ENCODE measurements at places on chromosomes 7 and 10. TPM values are rescaled to one million over a fixed set of nuclear protein-coding genes. Genes with fewer than 3 reads are reported as not detected.

SPAG6 gene
- not detected for total RNA-seq

DNA sequence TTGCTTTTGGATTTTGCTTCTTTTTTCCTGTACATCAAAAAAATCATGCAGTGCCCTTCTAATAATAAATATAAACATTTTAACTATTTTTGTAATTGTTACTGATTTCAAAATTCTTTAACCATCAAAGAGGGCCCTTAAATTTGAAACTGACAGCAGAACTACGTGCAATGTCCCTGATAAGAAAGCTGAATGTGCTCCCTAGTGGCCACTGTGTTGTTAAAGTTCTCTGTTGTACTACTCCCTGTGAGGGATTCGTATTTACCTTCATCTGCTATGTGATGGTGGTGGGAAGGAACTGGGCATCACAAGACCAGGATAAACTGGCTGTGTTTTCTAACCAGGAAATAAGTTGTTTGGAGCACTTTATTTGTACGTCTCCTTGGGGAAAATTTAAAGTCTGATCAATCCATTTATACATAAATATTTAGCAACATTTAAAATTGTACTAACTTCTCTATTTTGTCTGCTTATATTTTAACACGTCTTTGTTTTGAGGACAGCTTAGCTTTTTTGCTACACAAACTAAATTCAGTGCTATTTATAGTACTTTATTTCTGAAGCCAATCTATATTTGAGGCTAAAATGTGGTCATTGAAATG lies 322.4 kb downstream of the HGF start:
- no peak overlapping the region for H3K27ac ChIP-seq
- DNase-seq: peak; percentile 77
- no peaks in the 10 kb centered on the region for H3K27me3 ChIP-seq

- H3K27me3 ChIP-seq: no peaks in the 10 kb centered on the region
- no peak overlapping the region for H3K27ac ChIP-seq
- no peak overlapping the region for H3K4me3 ChIP-seq
Observed at GRCh38 chr7:78370936-78371335, 572.4 kb downstream of the PHTF2 start.

GRCh38 chr7:157086508-157087187 lies 52.1 kb upstream of the UBE3C start:
- H3K27ac ChIP-seq: no peak overlapping the region
- H3K4me1 ChIP-seq: no peaks in the 10 kb centered on the region

WNT16 gene
- total RNA-seq: 0.37 TPM

GRCh38 chr7:123522066-123522465 lies 12.3 kb downstream of the IQUB start:
- H3K4me3 ChIP-seq: no peak overlapping the region
- H3K27me3 ChIP-seq: no peaks in the 10 kb centered on the region
- no peak for DNase-seq
- no peaks in the 10 kb centered on the region for H3K4me1 ChIP-seq
- no peak overlapping the region for H3K27ac ChIP-seq

DNA sequence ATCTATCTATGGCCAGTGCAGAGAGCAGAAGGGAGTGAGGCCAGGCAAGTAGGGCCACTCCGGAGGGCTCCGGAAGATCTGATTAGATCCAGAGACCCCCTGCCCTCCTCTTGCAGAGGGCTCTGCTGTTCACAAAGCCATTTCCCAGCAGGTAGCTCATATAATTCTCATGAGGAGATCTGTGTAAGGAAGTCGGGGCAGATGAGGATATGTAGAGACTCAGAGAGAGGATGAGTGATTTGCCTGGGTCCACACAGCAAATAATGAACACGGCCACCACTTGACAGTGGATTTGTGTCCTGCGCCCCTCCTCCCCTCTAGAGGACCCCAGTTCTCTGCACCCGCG lies 2.6 kb downstream of the MUC12 start:
- no peak for DNase-seq
- no peak overlapping the region for H3K27ac ChIP-seq
- H3K27me3 ChIP-seq: peaks cover 21% of the 10 kb centered on the region
- H3K36me3 ChIP-seq: no peaks in the 10 kb centered on the region
- peaks cover 2% of the 10 kb centered on the region for H3K4me1 ChIP-seq

PNLIPRP2 gene
- not detected for total RNA-seq

CDC14C gene
- not detected for total RNA-seq

MYL10 gene
- not detected for total RNA-seq

MEIG1 gene
- not detected for total RNA-seq

DNA sequence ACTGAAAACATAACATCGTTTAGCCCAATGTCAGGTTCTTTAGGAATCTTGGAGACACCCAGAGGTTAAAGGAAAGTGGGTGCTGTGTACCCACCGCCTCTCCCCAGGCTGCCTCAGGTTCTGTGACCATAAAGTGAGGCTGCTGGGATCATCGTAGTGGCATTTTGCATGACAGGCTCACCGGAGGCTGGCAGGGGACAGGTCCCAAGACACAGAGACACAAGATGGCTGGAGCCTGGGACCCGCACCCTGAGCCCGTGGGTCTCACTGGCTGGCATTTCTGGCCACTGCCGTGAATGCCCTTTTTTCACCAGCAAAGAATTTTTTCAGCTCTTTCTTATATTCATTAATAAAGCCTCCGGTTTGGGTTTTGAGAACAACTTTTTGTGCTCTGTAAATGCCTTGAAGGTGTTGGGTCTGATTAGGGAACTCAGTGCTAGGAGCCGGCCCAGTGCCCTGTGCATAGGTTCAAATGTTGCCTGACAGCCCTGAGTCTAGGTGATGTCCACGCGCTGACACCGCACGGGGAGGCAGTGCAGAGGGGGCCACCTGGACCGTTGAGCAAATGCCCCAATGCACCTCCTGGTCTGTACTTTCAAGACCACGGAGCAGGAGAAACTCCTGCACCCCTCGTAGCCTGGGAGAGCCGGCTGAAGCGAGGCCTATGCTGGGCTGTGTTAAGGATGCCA lies 130.0 kb downstream of the PAXIP1 start:
- no peak overlapping the region for H3K27ac ChIP-seq
- no peak overlapping the region for H3K4me3 ChIP-seq
- DNase-seq: no peak
- H3K36me3 ChIP-seq: no peaks in the 10 kb centered on the region

CLCN1 gene
- total RNA-seq: not detected

CRPPA gene
- total RNA-seq: 0.89 TPM

DNA sequence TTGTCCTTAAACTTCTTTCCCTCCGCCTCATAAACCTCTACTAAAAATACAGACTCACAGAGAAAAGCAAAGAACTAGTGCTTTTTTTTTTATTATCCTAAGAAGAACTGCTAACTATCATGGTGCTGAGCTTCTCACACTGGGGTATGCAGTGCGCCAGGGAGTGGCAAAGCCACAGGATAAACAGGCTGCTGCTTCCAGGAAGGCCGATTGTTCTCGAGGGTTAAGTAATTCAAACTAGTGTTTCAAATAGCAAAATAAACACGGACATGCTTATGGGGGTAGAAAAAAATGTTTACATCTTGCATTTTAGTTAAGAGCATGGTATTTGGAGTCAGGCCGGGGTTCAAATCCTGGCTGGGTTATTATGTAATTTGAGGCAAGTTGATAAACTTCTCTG lies 157.0 kb downstream of the TAX1BP1 start:
- peaks cover 59% of the 10 kb centered on the region for H3K4me1 ChIP-seq
- H3K27ac ChIP-seq: peak overlapping the region; percentile 50
- DNase-seq: peak; percentile 49

- no peak for DNase-seq
- H3K36me3 ChIP-seq: no peaks in the 10 kb centered on the region
- peaks cover 25% of the 10 kb centered on the region for H3K4me1 ChIP-seq
- H3K4me3 ChIP-seq: peak overlapping the region; percentile 45
- H3K27me3 ChIP-seq: peaks cover 5% of the 10 kb centered on the region
Observed at GRCh38 chr10:70673043-70673928, 980 bp downstream of the ADAMTS14 start.

DNA sequence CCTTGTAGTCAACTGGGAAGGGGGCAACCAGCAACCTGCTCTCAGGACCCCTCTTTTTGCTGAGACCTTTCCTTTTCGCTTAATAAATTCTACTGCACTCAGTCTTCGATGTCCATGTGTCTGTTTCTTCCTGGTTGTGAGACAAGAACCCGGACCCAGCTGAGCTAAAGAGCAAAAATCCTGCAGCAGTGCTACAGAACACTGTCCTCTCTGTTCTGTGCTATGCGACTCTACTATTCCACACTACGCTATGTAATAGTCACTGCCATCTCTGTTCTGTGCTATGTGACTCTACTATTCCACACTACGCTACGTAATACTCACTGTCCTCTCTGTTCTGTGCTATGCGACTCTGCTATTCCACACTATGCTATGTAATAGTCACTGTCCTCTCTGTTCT lies 34.3 kb downstream of the DIP2C start:
- H3K27me3 ChIP-seq: no peaks in the 10 kb centered on the region
- peak overlapping the region; percentile 92 for H3K27ac ChIP-seq
- no peak for DNase-seq
- peaks cover 64% of the 10 kb centered on the region for H3K4me1 ChIP-seq
- H3K36me3 ChIP-seq: peaks cover 4% of the 10 kb centered on the region

FOXI2 gene
- total RNA-seq: not detected

MPP7 gene
- 11.2 TPM for total RNA-seq

DNA sequence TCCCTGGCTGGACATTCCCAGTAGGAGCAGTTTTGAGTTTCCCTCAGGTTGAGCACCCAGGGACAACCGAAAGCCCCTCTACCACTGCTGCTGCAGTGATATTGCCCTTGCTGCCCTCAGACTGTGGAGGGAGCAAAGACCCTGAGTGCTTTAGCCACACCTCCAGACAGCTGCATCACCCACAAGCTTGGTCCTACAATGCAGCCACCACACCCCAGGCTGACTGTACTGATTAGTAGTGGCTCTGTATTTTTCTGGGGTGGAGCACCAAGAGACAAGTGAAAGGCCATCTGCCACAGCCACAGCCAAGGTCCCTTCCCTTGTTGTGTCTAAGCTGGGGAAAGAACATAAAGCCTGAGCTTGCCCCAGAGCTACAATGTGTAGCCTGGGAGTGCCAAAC lies 789.9 kb downstream of the PCDH15 start:
- no peaks in the 10 kb centered on the region for H3K36me3 ChIP-seq
- H3K27me3 ChIP-seq: no peaks in the 10 kb centered on the region
- no peaks in the 10 kb centered on the region for H3K4me1 ChIP-seq
- no peak overlapping the region for H3K4me3 ChIP-seq

GRCh38 chr7:38453168-38453567 lies 178.0 kb downstream of the AMPH start:
- no peaks in the 10 kb centered on the region for H3K27me3 ChIP-seq
- no peaks in the 10 kb centered on the region for H3K4me1 ChIP-seq
- no peak overlapping the region for H3K27ac ChIP-seq
- DNase-seq: peak; percentile 41

INMT gene
- total RNA-seq: 27.2 TPM

DNA sequence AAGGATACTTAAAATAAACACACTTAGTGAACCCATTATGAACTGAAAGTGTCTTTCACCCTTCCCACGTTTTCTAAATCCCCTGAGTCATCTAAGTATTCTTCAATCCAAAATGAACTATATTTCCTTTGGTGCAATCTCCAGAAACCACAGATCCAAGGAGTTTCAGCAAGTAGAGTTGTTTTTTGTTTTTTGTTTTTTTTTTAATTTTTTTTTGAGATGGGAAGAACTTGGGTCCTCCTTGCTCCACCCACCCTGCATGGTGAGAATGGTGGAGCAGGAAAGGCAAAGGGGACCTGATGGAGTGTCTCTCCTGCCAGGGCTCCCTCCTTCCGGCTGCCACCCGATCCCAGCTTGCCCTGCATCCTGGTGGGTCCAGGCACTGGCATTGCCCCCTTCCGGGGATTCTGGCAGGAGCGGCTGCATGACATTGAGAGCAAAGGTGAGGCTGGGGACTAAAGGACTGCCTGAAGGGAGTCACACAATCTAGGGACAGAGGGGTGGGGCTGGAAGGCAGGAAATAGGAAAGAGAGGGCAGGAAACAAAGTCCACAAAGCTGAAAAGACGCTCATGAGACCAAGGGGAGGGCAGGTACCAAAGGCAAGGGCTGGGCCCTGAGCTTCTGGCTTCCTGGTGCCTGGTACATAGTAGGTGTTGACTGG lies 12.1 kb downstream of the ATG9B start:
- peaks cover 60% of the 10 kb centered on the region for H3K4me1 ChIP-seq
- no peak overlapping the region for H3K4me3 ChIP-seq
- peak; percentile 86 for DNase-seq
- no peak overlapping the region for H3K27ac ChIP-seq

RBP3 gene
- not detected for total RNA-seq

GRCh38 chr10:128110339-128110738 lies 15.9 kb downstream of the MKI67 start:
- no peaks in the 10 kb centered on the region for H3K36me3 ChIP-seq
- H3K4me1 ChIP-seq: no peaks in the 10 kb centered on the region
- no peak overlapping the region for H3K4me3 ChIP-seq
- H3K27ac ChIP-seq: no peak overlapping the region

DNA sequence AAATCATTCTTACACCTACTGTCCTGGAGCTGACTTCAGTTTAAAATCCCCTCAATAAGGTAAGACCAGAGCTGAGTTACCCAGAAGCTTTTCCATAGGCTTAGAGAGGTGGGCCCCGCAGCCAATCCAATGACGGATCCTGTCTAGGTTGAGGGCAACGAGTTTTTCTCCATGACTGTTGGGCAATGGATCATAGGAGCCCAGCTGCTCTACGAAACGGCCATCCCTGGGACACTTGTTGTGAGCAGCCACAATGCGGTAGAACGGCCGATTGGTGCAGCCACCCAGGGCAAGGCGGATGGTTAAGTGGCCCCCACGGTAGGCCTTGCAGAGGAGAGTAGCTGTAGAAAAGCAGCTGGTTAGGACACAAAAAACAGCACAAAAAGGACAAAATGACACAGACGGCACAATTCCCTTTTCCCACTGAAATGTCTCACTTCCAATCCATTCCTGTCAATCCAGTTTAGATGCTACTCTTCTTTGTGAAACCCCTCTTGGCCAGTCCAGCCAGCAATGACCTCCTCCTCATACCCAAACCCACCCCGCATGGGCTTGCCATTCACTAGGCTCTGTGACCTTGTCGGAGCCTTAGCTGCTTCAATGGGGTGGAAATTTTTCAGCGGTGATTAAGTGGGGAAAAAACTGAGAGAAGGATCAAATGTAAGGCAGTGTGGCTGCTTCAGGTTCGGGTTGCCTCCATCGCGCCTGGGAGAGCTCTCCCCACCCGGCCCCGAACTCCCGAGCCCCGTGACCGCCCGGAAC lies 580 bp downstream of the MRPS16 start:
- peak overlapping the region; percentile 83 for H3K4me3 ChIP-seq
- H3K27ac ChIP-seq: peak overlapping the region; percentile 93
- peaks cover 23% of the 10 kb centered on the region for H3K36me3 ChIP-seq
- no peaks in the 10 kb centered on the region for H3K27me3 ChIP-seq
- DNase-seq: peak; percentile 34

GRCh38 chr7:108030516-108030915 lies 27.6 kb upstream of the LAMB1 start:
- no peak for DNase-seq
- H3K27me3 ChIP-seq: no peaks in the 10 kb centered on the region
- H3K4me1 ChIP-seq: no peaks in the 10 kb centered on the region
- no peak overlapping the region for H3K4me3 ChIP-seq
- no peak overlapping the region for H3K27ac ChIP-seq

IGFBP3 gene
- total RNA-seq: 109 TPM

- no peak overlapping the region for H3K4me3 ChIP-seq
- H3K36me3 ChIP-seq: no peaks in the 10 kb centered on the region
- H3K27ac ChIP-seq: no peak overlapping the region
- H3K27me3 ChIP-seq: no peaks in the 10 kb centered on the region
Observed at GRCh38 chr7:115708013-115708341, 322.6 kb downstream of the TFEC start.

GRCh38 chr7:131895541-131896164 lies 339.2 kb upstream of the PODXL start:
- no peak overlapping the region for H3K27ac ChIP-seq
- no peaks in the 10 kb centered on the region for H3K27me3 ChIP-seq
- DNase-seq: no peak
- no peak overlapping the region for H3K4me3 ChIP-seq
- no peaks in the 10 kb centered on the region for H3K4me1 ChIP-seq
- H3K36me3 ChIP-seq: no peaks in the 10 kb centered on the region

Data from stomach (tissue), 19 donors.